ENCODE measurements at places on chromosomes 2 and 18.

DNA sequence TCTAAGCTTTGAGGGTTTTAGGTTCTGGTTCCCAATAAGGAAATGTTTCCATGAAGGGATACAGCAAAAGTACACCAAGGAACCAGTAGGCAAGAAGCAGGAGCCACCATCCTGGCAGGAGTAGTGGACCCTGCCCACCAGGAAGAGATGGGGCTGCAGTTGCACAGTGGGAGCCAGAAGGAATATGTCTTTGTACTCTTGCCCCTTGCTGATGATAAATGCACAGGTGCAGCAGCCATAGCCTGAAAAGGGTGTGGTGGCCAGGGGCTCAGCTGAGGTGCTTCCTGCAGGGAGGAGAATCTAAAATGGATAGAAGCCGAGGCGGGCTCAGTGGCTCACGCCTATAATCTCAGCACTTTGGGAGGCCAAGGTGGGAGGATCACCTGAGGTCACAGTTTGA is 27.5 kb downstream of the TMEM127 start:
- no peak for DNase-seq

DNA sequence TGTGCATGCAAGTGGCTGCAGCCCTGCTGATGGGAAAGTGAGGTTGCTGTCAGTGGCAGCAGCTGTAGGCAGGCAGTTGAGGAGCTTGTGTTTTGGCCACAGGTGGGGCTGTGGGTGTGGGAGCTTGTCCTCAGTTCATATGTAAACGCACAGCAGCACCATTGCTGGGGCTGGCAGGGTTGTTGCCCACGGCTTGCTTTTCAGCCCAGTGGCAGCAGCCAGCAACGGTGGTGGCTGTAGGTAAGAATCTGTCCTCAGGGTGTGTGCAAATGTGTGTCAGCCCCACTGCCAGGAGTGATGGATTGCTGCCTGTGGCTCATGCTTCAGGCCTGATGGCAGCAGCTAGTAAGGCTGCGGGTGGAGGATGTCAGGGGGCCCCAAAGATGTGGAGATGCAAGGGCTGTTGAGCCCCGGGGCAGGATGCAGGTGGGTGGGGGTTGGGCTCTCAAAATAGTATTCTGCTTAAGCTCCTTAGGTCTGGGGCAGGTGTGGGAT is 141.3 kb upstream of the THUMPD2 start:
- DNase-seq, result no peak

DNA sequence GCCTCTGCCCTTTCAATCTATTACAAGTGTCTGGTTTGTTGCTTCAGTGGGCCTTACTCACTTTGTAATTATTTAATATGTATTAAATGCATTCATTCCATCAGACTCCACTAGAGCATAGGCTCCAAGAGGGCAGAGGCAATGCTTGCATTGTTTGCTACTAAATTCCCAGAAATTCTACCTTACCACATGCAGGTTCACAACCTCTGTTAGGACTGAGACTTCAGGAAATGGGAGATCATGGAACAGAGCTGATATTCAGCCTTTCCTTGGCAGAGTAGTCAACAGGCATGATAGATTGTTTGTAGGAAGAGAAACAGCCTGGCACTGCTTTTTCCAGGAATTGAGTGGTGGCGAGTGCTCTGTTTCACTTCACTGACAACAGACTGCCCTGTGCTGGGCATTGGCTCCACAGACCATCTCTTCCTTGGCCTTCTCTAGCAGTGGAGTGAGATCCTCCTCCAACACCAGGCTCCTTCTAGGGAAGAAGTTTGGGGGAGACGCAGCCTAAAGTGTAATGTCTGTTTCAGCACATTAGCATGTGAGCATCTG is 6.2 kb upstream of the MATN3 start:
- DNase-seq, result no peak

GRCh38 chr2:233256048-233256447 is 4.6 kb downstream of the ATG16L1 start:
- DNase-seq, result no peak

DNA sequence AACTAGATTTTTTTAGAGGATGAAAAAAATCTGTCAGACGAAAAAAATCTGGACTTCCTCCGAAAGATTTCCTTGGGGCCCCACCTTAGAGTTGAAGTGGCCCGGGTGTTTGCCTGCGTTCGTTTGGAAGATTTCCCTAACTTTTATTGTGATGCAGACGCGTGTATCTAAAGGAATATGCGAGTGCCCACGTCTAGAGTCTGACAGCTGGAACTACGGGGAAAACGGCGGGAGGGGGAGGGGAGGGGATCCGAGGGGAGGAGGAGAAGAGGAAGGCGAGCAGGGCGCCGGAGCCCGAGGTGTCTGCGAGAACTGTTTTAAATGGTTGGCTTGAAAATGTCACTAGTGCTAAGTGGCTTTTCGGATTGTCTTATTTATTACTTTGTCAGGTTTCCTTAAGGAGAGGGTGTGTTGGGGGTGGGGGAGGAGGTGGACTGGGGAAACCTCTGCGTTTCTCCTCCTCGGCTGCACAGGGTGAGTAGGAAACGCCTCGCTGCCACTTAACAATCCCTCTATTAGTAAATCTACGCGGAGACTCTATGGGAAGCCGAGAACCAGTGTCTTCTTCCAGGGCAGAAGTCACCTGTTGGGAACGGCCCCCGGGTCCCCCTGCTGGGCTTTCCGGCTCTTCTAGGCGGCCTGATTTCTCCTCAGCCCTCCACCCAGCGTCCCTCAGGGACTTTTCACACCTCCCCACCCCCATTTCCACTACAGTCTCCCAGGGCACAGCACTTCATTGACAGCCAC is 2.4 kb upstream of the SP9 start:
- DNase-seq, result no peak

- DNase-seq, result no peak
Measured at GRCh38 chr18:10726198-10727068, 200.6 kb downstream of the NAPG start.

DNA sequence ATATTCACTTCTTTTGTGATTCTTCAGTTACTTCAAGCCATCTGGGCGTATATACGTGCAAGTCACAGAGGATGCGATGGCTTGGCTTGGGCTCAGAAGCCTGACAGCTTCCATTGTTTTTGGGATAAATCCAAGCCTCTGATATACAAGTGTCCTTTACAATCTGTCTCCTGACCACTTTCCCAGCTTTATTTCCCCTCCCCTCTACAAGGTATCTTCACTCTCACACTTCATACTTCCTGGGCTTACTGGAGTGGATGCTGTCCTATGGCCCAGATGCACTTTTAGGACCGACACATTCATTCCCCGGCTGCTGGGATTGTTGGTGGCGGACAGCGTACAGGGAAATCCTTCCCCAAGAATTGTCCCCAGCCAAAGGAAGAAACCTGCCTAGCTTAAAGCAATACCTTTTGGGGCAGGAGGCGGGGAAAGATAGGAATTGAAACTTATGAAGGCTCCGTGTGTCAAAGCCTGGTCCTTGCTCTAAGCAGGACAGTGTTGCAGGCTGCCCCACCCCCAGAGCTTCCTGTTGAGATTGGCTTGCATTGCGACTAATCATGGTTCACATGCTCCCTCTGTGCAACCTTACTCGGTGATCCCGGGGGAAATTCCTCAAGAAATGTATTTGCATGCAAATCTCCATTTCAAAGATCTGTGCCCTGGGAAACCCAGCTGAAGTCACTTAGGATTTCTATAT is 802.9 kb upstream of the ID2 start:
- no peak for DNase-seq

DNA sequence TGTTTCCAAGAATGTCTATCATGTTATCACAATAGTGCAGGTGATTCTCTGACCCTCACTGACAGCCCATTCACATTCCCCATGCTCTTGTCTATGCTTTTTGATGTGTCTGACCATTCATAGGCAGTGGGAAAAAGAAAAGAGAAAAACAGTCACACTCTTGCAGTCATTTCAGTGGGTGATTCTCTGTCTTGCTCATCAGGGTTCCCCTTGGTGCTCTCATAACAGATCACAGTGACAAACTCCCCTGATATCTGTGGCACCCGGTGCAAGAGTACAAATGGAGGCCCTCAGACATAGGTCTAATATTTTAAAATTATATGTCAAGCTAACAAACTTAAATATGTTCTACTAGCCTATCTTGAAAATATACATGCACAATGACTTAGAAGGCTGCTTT is 72.7 kb upstream of the PPP1CB start:
- DNase-seq, result no peak

- DNase-seq, result no peak
Measured at GRCh38 chr2:67616749-67617148, 219.6 kb downstream of the ETAA1 start.

- DNase-seq, result no peak
Measured at GRCh38 chr2:222769446-222769845, 91.4 kb upstream of the ACSL3 start.

- no peak for DNase-seq
Measured at GRCh38 chr2:6788614-6789013, 77.1 kb downstream of the CMPK2 start.

DNA sequence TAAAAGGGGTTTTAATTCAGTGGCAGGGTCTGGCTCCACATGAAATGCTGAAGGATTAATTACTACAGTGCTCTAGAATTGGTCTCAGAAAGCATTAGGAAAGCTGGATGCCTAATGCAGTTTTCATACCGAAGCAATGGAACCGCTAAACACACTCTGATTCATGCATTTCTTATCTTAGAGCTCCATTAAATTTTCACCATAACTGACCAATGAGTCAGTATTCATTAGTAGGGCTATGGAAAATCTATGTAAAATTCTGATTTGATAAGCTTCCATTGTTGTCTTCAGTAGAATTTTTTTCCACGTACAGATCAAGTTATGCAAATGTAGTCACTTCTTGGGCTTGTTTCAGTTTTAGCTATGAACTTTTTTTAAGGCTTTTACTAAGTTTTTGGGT is 359.9 kb downstream of the ARHGAP15 start:
- DNase-seq, result no peak

DNA sequence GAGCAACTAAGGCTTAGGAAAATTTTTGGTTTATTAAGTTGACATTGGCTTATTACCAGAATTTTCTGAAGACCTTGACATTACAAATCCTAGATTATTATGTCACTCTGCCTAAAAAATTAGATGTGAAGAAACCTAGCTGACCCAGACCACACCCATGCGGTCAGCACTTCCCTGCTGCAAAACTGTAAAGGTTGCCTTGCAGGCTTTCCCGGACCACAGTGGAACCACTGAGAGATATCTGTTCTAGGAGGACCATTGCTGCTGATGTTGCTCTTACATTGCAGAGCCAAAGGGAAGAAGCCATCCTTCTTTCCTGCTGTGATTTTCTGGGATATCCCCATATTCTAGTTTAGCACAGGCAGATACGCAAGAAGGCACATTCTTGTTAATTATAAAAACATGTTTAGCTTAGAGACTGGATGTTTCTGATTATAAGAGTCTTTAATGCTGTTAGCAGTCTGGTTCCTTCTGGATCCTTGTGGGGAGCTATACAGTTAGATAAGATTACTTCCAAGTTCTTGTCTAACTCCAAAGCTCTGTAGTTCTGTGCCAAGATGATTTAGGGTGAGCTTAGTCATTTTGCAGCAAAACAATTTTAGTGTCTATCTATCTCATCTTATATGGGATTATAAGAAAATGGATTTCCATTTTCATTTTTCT is 70.2 kb downstream of the AOX1 start:
- DNase-seq, result no peak

DNA sequence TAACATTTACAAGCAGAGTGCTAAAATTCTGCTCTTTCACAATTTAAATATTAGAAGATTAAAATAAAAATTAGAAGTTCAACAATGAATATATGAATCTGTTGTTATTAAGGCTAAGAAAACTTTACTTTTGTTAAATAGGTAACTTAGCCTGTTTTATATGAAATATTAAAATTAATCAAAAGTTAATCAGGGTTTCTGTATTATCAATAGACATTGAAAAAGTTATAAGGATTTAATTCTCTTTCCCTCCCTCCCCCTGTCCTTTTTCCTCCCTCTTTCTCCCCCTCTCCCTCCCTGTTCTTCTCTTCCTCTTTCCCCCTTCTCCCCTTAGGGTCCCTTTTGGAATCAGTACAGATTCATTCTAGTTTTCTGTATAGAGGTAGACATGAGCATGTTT is 12.1 kb downstream of the BBS5 start:
- no peak for DNase-seq

GRCh38 chr2:11539317-11540147 is 5.7 kb downstream of the GREB1 start:
- no peak for DNase-seq

DNA sequence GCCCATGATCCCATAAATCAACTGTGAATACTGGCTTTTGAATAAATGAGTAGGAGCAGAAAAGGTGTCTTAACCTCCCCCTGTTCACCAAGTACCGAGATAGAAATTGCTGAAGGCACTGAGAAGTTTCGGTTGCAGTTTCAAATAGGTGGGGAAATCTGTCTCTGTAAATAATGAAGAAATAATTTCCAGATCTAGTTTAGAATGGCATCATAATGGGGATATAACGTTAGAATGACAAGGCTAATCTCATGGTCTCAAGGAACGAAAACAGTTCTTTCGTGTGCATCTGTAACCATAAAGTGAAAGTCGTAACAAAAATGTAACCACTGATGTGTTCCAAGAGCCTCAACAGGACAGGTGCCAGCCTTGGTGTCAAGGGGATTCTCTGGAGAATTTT is 49.9 kb upstream of the TMEM18 start:
- DNase-seq, result no peak

DNA sequence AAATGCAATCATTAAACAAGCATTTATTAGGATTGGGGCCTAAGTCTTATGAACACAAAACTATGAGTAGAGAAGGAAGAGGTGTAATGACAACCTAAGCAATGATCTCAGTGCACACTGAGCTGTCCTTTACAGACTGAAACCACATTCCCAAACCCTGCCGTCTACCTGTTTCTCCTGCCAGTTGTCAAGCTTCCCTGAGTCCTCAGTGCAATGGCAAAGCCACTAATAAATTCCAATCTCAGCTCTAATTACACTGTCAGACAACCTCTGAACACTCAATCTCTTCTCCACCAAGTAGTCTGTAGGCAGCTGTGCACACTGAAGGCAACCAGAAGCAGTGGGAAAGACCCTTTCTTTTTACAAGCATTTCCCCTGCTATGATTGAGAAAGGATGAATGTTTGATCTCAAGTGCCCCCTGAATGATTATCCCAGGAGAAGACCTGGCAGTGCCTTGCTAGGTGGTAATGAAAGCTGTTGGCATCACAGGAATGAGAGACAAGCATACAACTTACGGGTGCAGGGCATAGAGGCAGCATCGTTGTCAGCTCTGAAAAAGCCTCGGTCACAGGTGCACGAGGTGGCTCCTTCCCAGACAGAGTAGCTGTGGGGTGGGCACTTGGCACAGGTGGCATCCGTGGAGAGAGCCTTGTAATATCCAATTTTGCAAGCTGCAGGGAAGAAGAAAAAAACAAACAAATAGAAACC is 71.4 kb downstream of the EPHA4 start:
- DNase-seq, result no peak

GRCh38 chr2:132984731-132985130 is 314.7 kb upstream of the LYPD1 start:
- no peak for DNase-seq

All from GM04503 (cell line).